Lung (tissue), 17 donors: ENCODE measurements at places on chromosomes 2 and 18. TPM values are rescaled to one million over a fixed set of nuclear protein-coding genes. Genes with fewer than 3 reads are reported as not detected.

DNA sequence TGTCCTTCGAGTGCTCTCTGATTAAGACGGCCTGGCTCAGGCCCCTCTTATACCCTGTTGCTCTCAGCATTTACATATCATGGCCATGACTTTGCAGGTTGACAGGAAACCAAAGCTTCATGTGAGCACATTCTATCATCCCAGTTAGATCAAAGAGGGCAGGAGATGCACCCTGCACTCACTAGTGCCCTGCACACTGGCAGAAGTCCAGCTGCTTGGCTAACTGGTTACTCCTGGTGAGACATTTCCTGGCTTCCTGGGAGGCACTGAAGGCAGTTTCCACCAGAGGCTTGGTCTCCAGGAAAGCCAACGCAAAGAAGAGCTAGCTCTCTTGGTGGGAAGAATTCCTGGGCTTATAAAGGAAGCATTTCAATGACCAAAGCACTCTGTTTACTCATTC lies 66.3 kb downstream of the LIPG start:
- no peaks in the 10 kb centered on the region for H3K36me3 ChIP-seq
- H3K4me3 ChIP-seq = no peak overlapping the region
- peaks cover 11% of the 10 kb centered on the region for H3K4me1 ChIP-seq
- H3K27ac ChIP-seq = no peak overlapping the region

GRCh38 chr2:215611609-215612386 lies 175.9 kb upstream of the FN1 start:
- H3K27ac ChIP-seq = no peak overlapping the region
- no peaks in the 10 kb centered on the region for H3K27me3 ChIP-seq
- H3K4me1 ChIP-seq = peaks cover 23% of the 10 kb centered on the region
- no peaks in the 10 kb centered on the region for H3K36me3 ChIP-seq

DNA sequence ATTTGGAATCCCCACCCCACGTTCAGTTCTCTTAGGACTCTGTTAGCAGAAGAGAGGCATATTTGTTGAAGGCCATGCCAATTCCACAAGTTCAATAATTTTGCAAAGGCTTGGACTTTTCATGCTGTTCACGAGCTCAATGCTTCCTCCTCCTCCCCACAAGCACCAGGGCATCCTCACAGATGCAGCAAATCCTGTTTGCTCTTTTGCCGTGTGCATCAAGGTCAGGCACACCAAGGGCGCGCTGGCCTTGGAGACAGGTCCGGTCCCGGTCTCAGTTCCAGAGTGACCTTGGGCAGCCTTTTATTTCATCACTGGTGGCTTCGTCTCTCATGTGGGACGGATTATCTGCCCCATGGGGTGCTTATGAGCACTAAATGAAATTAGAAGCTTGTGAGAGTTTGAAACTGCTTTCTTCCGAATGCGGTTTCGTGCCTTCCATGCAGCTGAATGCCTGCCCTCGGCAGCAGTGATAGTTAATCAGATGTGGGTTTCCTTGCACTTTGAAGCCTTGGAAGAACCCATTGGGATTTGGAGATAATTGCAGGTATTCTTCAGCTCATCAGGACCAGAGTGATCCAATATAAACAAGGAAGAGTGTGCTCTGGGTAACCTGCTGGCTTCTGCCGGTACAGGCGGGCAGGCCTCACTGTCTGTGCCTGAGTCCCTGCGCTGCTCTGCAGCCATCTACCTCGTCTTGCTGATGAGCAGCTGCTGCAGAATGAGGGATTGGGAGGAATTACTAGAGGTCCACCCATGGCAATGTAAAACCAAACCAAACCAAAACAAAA lies 140.8 kb downstream of the SH3BP4 start:
- H3K4me1 ChIP-seq = no peaks in the 10 kb centered on the region
- no peaks in the 10 kb centered on the region for H3K27me3 ChIP-seq
- DNase-seq = no peak
- H3K4me3 ChIP-seq = no peak overlapping the region
- no peaks in the 10 kb centered on the region for H3K36me3 ChIP-seq

DNA sequence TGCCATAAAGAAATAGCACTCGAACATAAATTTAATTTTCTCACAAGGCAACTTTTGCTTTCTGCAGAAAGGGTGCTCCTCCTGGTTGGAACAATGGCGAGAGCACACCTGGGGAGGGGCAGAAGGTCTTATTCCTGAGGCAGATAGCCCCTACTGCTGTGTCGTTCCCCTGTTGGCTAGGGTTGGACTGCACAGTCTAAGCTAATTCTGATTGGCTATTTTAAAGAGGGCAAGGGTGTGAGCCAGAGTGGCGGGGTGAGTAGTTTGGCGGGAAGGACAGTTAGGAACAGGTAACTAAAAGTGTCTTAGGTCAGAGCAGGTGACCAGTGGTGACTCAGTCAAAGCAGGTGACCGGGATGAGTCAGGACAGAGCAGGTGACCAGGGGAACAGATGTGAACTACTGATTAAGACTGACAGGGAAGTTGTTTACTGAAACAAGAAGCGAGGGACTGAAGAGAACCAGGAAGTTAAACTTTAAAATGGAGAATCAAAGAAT lies 49.7 kb upstream of the AGAP1 start:
- H3K36me3 ChIP-seq = no peaks in the 10 kb centered on the region
- DNase-seq = no peak
- no peaks in the 10 kb centered on the region for H3K4me1 ChIP-seq
- H3K27ac ChIP-seq = no peak overlapping the region
- peaks cover 3% of the 10 kb centered on the region for H3K27me3 ChIP-seq

SP3 gene
- 183 TPM for total RNA-seq

MC2R gene
- total RNA-seq = not detected
